ENCODE measurements at places on chromosomes 4 and X.

- no peak for DNase-seq
These were observed 326.6 kb upstream of the F9 start for GRCh38 chrX:139203651-139204570.

- no peak for DNase-seq
These were observed 49.8 kb downstream of the TMEM144 start for GRCh38 chr4:158259955-158260575.

GRCh38 chrX:13571136-13571535 is 1.7 kb downstream of the EGFL6 start:
- DNase-seq: no peak

DNA sequence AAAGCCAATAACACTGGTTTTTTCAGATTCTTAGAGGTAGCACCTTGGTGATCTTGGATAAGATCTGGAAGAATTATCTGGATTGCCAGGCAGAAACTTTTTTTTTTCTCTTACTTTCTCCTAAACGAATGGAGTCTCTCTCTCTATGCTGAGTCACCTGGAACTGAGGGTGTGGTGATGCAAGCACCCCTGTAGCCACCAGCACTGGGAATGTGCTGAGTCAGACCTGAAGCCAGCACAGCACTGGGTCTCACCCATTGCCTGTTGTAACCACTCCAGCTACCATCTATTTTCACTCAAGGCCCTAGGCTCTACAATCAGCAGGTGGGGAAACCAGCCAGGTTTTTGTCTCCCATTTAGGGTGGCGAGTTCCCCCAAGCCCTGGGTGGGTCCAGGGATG is 923.8 kb downstream of the RAPGEF2 start:
- DNase-seq: no peak

GRCh38 chr4:103067841-103068547 is 8.6 kb downstream of the SLC9B2 start:
- DNase-seq: no peak

DNA sequence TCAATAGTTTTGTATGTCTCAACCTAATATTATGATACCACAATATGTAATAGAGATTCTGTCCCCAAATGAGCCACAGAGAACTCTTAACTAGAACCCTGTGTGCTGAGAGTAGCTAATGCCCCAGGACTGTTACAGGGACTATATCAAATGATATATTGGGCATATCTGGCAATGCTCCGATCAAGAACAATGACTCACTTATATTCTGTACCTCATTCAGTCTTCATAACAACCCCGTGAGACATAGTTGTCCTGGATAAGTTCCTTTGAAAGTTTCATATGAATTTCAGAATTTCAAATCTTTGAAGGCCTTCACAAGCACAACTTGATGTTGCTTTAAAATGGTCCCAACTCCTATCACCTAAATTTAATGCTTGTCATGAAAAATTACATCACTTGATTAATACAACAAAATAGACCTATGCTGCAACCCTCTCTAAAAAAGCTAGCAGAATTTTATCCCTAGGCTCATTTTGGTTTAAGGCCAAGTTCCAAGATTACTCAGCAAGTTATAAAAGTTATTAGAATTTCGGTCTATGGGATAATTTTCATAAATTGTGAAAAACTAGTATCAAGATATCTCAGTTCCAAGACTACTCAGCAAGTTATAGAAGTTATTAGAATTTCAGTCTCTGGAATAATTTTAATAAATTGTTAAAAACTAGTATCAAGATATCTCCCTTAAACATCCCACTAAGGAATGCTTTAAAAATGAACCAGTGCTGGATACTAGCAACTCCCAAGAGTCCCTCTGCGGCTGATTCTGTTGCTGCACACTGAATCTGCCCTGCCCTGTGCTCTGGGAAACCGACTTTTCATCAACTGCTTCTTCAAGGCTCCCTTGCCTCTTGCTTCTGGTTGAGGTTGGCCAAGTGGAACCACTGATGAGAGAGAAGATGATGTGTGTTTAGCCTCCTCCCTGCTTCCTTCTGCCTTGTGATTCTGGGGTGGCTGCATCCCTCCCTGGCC is 6.0 kb upstream of the ANXA3 start:
- no peak for DNase-seq

GRCh38 chr4:80008351-80008750 is 64.7 kb downstream of the ANTXR2 start:
- no peak for DNase-seq

- DNase-seq: no peak
These were observed 64.0 kb upstream of the PGM2 start for GRCh38 chr4:37762294-37762990.

DNA sequence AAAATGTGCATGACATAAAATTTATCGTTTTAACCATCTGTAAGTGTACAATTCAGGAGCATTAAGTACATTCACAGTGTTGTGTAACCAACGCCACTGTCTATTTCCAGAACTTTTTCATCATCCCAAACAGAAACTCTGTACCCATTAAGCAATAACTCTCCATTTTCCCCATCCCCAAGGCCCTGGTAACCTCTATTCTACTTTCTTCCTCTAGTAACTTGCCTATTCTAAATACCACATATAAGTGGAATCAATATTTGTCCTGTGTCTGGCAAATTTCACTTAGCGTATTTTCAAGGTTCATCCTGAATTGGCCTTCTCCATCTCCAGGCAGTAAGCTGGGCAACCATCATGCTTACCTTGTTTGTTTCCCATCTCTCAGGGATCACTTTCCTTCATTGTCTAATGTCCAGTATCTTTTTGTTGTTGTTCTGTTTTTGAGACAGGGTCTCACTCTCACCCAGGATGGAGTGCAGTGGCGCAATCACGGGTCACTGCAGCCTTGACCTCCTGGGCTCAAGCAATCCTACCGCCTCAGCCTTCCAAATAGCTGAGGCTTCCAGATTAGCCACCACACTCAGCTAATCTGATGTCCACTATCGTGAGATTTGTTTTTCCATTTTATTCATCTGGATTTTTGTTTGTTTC is 17.7 kb upstream of the GRIPAP1 start:
- no peak for DNase-seq

- no peak for DNase-seq
These were observed 137.3 kb downstream of the PRDM5 start for GRCh38 chr4:120785202-120785601.

- no peak for DNase-seq
These were observed 191.8 kb downstream of the ADAM29 start for GRCh38 chr4:175109933-175110332.

- no peak for DNase-seq
These were observed 161.2 kb upstream of the BCOR start for GRCh38 chrX:40258909-40259308.

DNA sequence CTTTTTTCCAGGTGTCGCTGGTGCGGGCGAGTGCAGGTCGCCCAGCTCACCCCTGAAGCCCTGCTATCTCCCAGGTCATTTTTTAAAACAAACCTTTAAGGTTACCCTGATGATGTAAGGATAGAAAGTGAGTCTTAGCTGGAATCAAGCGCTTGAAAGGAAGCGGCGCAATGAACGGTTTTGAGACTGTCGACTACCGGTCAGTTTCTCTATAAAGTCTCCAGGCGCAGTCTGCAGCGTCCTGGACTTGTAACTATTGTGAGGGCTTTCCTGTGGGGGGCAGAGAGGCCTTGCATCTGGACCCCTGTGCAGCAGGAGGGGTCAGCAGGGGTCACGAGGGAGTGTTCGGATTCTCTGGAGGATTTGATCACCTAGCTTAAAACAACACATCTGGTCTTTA is 1.6 kb downstream of the KIT start:
- no peak for DNase-seq

DNA sequence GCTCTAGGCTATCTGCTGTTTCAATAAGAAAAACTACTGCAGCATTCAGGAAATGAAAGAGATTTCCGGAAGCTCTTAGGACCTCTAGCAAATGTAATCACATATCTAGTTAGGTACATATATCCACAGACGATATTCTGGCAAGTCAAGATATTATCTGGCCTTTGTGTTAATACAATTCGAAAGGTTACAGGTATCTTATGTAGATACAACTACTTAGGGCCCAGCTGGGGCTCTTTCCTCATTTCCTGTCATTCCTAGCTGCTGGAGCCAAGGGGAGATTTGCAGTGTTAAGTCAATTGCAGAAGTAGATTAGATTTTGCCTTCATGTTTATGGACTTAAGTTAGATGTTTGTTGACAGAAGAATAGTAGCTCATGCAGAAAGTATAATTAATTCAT is 299.5 kb downstream of the ARHGAP24 start:
- DNase-seq: no peak

DNA sequence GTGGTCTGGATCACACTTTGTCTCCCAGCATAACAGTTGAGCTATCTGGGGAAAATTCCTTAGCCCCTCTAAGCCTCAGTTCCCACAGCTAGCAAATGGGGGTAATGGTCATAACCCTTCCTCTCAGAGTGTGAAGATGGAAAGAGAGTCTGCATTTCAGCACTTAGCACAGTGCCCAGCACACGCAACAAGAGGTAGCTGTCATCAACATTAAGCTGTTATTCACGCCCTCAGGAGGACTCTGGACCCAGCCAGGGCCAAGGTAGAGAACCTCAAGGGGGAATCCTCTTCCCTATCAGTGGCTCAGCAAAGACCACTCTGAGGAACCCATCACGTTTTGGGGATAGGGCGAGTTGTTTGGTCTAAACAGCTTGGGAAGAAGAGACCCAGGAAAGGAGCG is 258.6 kb downstream of the FBXW7 start:
- DNase-seq: no peak

GRCh38 chr4:160523231-160523630 is 1420.4 kb downstream of the RAPGEF2 start:
- DNase-seq: no peak

GRCh38 chrX:65926095-65927019 is 113.5 kb downstream of the VSIG4 start:
- DNase-seq: peak; percentile 20

Data from activated T-helper 1 cell treated with Interleukin-2 at 50 U/mL for 16 hours (primary cell).